ENCODE measurements at places on chromosomes 4 and X.

DNA sequence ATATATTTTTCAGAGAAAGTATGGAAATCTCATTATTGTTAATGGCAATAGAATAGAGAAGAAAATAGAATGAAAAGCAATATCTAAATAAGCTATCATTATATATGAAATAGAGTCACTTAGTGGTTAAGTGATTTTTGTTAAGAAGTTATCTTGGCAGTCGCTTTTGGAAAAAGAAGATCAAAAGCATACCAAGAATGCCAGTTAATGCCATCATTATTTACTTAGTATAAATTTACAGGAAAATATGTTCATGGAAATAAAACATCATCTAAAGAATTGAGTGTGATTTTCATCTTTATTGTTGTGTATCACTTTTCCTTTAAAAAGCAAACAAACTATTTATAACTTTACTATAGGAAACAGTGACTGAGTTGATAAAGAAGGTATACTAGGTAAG lies 85.3 kb upstream of the GPR101 start:
- no peak for DNase-seq

DNA sequence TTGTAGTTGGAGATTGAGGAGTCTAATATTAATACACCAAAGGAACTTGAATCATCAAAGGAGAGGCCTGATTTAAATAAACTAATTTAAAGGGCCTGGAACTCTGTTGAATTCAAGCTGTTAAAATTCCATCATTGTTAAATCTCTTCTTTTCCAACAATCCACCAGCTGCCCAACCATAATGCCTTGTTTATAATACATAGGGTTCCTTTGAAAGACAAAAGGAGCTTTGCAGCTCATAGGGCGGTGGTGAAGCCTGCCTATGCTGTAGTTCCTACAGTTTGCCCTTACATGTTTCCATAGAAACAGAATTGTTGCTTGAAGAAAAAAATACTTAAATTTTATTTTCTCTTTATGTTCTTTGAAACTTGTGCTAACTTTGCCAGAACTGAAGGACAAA lies 102.8 kb downstream of the GLUD2 start:
- DNase-seq, result no peak

DNA sequence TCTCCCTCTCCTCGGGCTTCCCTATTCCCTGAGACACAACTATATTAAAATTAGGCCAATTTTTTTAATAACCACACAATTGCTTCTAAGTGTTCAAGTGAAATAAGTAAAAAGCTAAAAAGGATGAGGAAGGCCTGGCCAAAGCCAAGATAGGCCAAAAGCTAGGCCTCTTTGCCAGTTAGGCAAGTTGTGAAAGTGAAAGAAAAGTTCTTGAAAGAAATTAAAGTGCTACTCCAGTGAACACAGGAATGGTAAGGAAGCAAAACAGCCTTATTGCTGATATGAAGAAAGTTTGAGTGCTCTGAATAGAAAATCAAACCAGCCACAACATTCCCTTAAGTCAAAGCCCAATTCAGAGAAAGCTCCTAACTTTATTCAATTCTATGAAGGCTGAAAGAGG lies 114.2 kb upstream of the FAT4 start:
- DNase-seq, result no peak

- no peak for DNase-seq
Observed at GRCh38 chrX:9390121-9390520, 74.7 kb upstream of the TBL1X start.

GRCh38 chrX:83508006-83508405 lies at the start of gene POU3F4:
Gene POU3F4 (plus strand): TSS chrX:83508290. CDS start chrX:83508325, 35 bp downstream.
- DNase-seq, result no peak

DNA sequence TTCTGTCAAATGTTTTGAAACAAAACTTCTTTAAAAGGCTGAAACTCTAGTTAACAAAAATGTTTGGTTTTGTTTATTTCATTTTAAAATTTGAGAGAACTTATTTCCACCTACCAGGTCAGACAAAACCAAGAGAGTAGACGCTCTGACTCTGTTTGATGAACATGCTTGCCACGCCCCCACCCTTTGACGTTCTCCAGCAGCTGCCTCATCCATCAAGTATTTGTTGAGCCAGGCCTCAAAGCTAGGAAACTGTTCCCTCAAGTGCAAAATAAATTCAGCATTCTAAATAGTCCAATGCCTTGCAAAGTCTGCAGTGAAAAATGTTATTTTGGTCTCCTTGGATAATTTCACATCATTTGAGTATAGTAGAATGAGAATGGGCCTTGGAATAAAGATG lies 121.6 kb downstream of the GUCY2F start:
- DNase-seq, result no peak

GRCh38 chr4:114598191-114599121 lies at the start of gene UGT8:
Gene UGT8 (plus strand): TSS chr4:114598807. CDS start chr4:114622881, 24,074 bp downstream.
- DNase-seq, result peak; percentile 35

DNA sequence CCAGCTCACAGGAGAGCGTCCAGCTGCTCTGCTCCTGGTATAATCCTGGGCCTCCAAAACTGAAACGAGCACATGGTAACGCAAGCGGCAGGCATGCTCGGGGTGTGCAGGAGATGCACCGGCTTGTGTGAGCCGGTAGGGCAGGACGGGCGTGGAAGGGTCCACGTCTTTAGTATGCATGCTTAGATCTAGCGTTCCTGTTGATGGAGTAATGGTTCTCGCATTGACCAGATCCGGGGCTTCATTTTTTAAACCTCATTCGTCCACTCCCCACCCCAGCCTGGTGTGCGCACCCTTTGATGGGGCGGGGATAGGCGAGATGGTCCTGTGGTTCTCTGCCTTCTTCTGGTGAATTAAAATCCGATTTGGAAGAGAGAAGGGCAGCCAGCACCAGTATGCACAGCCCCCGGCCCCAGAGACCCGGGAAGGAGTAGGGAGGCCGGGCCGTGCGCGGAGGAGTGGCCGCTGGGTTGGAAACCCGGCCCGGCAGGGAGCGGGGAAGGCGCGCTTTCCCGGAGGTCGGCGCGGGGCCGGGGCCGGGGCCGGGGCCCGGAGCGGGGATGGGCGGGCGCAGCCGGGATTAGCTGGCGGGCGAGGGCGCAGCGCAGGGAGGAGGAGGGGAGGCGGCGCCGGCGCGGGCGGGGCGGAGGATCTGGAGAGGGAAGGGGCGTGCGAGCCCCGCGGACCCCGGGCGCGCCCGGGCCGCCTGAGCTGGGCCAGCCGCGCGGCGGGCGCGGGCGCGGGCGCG lies 39.9 kb downstream of the FAM149A start:
- DNase-seq, result no peak

DNA sequence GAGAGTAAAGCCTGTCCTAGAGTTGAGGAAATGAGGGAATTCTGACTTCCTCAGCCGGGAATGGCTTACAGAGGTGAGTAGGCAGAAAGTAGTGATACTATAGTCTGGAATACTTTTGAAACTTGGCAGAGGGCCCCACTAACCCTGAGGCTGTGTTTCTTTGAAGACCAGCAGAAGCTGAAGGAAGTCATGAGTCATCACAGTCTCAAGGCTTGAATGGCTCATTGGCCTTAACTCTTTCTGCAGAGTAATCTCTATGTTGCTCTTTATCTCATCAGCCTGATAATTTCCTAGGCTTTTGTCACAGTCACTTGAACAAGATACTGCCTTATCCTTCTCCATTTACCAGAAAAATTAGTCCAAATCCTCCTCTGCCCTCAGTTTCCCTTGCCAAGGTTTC lies 80.8 kb downstream of the ANKRD50 start:
- peak; percentile 96 for DNase-seq

GRCh38 chr4:7987148-7987989 lies 47.7 kb upstream of the AFAP1 start:
- DNase-seq, result peak; percentile 65

DNA sequence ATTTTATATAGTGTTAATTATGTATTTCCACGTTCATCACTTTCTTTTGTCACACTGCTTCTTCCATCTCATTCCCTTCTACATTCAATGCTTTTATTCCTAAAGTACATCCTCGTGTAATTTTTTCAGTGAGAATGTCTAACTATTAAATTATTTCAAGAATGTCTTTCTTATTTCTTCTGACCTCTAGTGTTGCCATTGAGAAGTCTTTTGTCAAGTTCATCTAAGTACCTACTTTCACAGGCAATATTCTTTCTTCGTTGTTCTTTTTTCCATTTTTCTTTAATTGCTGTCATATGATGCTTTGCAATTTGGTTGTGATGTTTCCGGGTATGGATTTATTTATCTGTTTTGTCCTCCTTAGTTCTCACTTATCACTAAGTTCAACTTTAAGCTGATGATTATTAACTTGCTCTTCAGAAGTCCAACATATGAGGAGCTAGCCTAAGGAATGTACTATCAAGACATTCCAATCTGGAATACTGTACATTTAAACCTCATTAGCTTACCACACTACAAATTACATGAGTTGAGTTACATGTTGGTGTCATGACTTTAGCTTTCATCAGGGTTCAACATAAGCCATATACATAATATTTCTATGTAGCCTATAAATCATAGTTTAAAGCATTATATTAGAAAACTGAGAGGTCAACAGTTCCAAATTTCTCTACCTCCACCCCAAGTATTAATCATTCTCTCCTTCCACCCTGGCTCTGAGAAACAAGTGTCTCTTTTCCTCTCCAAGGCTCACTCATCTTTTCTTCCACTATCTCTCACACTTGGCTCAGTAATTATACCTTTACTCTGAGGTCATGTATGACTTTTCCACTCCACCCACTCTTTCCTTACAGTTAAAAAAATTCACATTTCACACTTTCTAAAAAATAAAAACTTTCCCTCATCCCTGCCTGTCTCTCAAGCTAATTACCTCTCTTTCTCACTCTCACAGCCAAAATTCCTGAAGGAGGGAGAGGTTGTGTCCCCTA lies 81.5 kb downstream of the COX18 start:
- DNase-seq, result no peak

DNA sequence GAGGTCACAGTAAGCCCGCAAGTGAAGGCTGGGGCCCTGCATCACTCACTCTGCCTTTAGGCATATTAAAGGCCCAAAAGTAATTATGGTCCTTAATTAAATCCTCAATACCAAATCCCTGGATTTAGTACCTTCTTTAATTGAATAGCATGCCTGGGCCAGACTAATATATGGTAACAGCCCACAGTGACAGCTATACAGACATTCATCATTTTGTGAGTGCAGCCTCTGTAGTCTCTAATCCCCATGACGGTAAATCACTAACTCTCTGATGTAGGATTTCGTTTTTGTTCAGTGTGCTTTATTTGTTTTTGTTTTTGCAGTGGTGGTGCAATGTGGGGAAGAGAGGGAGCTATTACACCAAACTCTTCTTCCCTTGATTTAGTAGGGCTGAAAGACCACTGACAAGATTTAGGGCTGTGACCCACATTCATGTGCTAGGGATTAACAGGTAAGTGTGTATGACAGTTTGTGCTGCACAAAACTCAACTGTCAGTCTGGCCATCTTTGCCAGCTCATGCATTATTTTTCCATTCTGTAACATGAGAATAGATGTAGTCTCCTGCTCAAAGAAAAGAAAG lies 60.6 kb upstream of the SLC39A8 start:
- no peak for DNase-seq

DNA sequence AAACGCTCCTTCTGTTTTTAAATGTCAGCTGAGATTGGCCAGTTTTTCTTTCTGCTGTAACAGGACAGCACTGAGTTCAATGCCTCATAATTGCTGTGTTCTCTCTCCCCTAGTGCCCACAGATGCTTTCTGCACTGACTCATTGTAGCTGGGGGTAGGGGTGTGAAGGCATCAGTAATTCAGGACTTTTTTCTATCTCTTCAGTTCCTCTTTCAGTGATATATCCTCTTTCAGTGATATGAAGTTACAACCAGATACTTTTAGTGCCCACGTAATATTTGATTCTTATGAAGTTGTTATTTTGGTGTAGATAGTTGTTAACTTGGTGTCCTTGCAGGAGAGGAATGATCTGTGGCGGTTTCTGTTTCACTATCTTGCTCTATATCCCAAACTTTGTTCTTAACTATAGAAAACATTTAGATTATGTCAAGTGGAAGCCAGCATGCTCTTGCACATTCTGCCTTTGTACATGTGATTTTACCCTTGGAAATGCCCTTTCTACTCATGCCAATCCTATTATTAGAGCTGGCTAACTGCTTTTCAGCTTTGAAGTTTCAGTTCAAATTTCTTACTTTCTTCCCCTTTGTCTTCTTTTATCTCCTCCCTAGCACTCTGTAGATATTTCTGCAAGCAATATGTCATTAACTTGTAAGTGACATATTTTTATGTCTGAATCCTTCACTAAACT lies 1258.4 kb downstream of the FAM133A start:
- DNase-seq, result no peak

DNA sequence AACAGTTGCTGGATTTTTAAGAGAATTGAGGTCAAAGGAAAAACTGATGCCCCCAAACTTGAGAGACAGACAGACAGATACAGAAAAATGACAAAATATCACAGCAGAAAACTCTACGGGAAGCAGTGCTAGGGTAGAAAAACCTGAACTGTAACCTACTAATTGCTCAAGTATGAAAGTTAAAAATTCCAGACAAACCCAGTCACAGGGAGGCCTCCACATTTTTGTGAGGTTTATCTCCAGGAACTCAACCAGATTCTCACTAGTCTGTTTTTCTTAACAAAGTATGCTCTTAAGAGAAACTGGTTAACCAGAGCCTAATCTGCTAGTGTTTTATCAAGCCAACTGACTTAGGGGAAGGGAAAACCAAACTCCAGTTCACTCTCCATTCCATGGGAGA lies 19.9 kb upstream of the PPP3CA start:
- DNase-seq, result no peak

GRCh38 chr4:77185686-77186085 lies 28.7 kb downstream of the CCNG2 start:
- no peak for DNase-seq

- no peak for DNase-seq
Observed at GRCh38 chr4:94536049-94536448, 84.3 kb downstream of the PDLIM5 start.

DNA sequence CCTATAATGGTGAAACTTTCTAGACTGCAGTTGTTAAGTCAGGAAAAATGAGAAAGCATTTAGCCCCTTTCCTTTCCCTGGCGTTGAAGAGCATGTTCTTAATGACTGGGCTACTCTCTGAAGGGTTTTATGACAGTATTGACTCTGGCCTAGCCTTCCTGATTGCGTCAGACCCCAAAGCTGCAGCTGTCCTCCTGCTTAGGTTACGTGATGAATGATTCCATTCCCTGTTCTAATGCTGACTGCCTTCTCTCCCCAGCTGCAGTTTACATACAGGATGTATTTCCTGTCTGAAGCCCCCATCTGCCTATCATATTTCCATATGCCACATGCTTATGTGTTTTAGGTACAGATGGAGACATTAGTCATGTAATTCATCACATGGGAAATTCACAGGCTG lies 105.8 kb upstream of the EGFL6 start:
- DNase-seq, result no peak

GRCh38 chr4:128907981-128908380 lies 98.5 kb downstream of the JADE1 start:
- no peak for DNase-seq

- no peak for DNase-seq
Observed at GRCh38 chr4:137043184-137043583, 489.1 kb downstream of the PCDH18 start.
